ENCODE measurements at places on chromosomes 5 and 9.

- no peak for DNase-seq
Observed at GRCh38 chr9:130735566-130735965, 42.0 kb downstream of the EXOSC2 start.

GRCh38 chr5:148376198-148376597, 7.6 kb upstream of the FBXO38 start:
- no peak for DNase-seq

GRCh38 chr9:79346350-79347020, 225.3 kb upstream of the TLE4 start:
- DNase-seq: no peak

DNA sequence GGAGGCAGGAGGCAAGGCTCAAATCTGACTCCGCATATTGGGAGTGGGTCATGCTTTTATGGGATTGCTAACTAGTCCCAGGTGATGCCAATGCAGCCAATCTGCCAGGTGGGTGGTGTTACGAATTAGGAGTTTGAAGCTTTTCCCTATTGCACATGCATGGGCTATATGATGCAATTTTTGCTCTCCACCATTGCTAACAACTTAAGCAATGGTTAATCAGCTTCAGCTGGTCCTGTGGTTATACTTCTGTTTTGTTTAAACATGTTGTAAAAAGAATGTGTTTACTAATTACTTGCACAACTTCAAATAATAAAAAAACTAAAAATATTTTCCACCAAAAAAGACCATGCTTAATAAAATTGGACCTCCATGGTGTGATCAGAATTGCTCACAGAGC, 55.7 kb downstream of the SHC3 start:
- no peak for DNase-seq

DNA sequence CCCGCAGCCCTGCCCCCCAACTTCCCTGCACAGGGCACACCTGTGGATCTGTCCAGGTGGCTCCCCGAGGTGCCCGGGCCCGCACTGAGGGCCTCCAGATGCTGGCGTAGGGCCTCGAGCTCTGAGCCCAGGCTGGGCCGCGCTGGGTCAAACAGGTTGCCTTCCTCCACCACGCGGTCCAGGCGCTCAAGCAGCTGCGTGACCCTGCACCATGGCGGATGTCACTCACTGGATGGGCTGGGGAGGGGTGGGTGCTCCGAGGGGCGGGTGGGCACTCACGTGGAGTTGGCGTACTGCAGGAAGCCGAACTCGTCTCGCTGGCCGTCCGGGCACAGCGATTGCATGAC, 5.4 kb downstream of the ABCA2 start:
- no peak for DNase-seq

DNA sequence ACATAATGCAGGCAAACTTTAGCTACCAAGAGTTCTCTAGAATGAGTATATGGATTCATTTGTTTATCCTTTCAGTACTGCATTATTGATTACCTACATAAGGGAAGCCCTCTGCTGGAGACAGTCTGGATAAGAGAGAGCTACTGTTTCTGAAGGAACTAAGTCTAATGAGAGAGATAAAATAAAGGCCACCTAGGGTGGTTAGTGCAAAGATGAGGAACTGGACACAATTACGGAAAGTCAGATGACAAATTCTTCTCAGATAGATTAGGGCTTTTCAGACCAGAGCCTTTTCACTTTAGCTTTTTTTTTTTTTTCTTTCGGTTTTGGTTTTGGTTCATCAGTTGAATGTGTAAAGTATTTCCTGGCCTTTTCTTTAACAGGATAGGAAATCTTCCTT, 31.3 kb downstream of the ISOC1 start:
- no peak for DNase-seq

DNA sequence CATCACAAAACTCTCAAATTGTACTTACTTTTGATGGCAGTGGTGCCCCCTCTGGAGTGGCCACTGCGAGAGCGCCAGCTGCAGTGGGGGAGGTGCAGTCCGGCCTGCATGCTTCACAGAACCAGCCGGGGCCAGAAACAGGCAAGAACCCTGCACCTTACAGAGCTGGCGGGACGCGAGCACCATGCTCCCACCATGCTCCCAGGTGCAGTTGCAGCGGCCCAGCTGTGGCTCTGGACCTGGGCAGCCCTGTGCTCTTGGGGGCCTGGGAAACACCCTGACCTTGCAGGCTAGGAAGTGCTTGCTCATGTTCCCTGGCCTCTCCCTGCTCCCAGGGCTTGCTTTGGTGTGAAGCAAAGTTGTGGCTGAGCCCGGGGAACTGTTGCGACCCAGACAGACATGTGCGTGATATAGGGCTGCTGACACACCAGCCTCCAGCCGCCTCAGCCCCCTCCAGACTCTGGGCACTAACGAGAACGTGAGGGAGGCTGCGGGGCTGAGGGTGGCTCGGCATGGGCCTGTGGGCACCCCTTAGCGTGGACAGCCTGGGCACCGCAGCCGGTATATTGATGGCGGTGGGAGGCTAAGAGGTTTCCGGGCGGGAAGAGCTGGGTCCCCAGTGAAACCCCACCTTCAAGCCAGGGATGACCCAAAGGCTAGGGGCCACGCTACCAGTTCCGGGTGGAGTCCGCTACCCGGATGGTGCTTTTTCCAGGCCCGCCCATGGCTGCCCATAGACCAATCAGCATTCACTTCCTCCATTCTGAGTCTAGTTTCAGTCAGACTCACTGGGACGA, 1809.9 kb upstream of the ACO1 start:
- DNase-seq: no peak

- DNase-seq: no peak
Observed at GRCh38 chr5:149323210-149323609, 22.1 kb upstream of the GRPEL2 start.

- DNase-seq: no peak
Observed at GRCh38 chr9:121785673-121786542, 134.5 kb downstream of the DAB2IP start.

DNA sequence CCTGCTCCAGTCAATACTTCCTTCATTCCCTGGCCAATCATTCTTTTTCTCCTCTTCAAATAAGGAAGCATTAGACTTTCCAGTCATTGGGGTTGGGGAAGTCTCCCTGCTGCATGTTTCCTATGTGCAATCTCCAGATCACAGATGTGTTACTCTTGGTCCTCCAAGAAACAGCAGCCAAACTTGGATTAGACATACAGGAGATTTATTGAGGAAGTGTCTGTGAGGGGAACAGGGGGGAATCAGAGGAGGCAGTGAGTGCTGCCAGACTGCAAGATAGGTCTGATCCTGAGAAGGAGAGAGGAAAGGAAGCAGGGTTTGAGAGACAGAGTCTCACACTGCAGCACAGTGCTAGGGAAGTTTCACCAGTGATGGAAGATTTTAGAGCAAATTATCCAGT, 40.6 kb upstream of the SLIT3 start:
- no peak for DNase-seq

DNA sequence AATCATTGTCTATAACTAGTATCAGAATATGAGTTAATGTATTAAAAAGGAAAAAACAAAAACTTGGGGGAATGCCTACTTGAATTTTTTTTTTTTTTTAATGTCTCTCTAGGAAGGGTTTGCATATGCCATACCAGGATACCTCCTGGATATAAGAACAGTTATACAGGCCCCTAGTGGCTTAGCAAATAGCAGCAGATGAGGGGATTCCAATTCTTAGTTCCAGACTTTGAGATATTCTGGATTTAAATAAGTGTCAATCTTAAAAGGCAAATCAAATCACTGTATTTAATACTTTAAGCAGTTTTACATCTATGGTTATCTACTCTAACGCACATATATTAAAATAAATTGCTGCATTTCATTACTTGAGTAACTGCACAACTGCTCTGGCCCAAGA, 1055.5 kb upstream of the DMAC1 start:
- DNase-seq: peak; percentile 67

DNA sequence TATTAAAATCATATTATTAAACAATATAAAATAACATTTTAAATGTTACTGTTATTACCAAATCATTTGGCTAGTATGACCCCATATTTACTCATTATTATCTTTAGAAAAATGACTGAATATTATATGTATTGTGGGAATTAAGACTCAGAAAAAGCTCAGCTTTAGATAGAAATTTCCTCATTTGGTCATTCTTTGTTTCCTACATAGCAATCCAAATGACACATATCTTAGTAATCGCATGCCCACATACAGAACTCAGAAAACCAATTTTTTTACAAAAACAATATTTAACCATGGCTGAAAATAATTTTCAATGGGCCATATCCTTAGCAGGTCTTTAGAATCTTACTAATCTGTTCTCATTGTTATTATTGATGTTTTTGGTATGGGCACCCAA, 53.8 kb upstream of the TSLP start:
- no peak for DNase-seq

DNA sequence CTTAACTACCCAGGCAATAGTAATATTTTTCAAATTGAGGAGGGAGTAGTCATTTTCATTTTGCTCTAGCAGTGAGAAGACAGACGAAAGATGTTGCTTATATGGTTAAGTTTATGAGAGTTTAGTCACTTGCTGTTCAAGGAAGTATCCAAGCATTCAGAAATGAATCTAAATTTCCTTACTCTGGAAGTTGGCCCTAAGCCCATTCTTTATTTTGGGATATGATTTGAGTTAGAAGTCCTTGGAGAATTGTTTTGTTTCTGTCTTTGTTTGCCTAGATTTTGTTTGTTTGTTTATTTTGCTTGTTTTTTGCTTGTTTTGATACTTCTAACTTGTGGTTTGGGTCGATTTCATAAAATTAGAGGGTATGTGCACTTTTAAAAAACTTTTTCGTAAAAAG, 146.4 kb upstream of the FGF10 start:
- DNase-seq: no peak

DNA sequence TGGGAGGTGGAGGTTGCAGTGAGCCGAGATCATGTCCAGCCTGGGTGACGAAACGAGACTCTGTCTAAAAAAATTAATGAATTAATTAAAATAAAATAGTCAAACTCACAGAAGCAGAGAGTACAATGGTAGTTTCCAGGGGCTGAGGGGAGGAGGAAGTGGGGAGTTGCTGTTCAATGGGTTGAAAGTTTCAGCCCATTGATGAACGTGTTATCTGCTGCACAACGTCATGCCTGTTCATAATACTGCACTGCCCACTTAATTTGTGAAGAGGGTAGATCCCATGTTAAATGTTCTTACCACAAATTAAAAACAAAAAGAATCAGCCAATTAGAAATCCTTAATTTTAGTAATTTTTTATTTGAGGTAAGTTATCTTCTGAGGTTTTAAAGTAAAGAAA, 16.4 kb upstream of the RUFY1 start:
- DNase-seq: no peak

- no peak for DNase-seq
Observed at GRCh38 chr9:138053996-138054752, 176.6 kb downstream of the CACNA1B start.

DNA sequence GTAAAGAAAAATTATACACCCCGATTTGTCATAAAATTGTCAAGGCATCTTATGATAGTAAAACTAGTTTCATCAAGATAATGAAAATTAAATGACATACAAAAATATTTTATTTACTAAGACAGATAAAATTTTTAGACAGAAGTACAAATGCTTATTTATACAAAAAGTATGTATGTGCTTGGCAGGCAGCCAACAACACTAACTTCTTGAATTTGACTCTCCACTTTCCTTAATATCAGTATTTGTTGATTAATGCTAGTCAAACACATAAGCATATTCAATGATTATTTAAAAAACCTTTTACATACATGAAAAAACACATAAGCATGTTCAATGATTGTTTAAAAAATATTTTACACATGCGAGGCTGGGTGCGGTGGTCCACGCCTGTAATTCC, 1079.9 kb upstream of the CDH6 start:
- DNase-seq: no peak

- DNase-seq: no peak
Observed at GRCh38 chr5:138692370-138692769, 60.9 kb upstream of the CTNNA1 start.

DNA sequence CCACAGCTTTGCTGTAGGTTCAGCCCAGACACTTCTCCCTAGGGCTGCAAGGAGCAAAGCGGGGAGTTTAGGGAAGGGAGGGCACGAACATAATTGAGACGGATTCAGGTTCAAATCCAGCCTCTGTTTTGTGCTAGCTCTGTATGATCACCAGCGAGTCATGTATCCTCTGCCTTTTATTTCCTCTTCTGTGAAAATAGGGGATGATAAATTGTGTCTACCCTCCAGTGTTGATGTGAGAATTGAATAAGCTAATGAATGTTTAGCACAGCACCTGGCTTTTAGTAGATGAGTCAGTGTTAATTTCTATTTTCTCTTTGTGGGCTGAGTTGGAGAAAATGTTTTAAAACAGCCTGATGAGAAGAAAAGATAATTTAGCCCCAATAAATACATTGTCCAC, 6.2 kb downstream of the MLANA start:
- no peak for DNase-seq

GRCh38 chr5:2187687-2188086, 305.0 kb upstream of the IRX4 start:
- DNase-seq: no peak

DNA sequence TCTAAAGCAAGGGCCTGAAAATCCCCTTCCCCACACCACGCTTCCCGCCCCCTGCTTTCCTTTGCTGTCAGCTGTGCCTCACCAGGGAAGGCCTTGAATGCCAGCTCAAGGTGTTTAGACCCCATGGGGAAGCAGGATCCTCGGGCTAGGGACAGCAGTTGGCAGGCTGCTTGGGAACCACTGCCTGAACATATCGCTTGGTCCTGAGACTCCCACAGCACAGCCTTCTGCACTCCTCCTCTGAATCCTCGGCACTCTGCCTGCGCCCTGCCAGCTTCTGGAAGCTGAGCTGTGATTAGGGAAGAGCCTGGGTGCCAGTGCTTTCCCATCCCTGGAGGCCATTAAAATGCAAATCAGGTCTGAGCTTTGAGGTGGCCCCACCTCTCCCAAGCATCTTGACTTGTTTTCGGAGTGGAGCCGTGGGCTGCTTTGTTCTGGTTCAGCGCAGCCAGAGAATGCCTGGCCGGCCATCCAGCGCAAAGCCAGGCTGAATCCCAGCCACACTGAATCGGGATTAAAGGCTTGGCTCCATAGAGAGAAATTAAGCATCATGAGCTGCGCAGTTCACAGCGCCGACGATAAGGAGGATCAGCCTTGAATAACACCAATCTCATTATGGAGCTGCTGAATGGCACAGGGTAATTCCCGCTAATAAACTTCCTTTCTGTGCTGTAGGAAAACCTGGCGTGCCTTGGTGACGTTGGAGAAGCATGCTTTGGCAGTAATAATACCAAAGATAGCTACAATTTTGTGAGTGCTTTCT, 40.0 kb downstream of the AMBP start:
- DNase-seq: no peak

- no peak for DNase-seq
Observed at GRCh38 chr9:127566351-127567001, 45.6 kb upstream of the STXBP1 start.

- no peak for DNase-seq
Observed at GRCh38 chr9:15086778-15087324, 176.6 kb upstream of the FREM1 start.

- no peak for DNase-seq
Observed at GRCh38 chr9:81183761-81184160, 505.6 kb downstream of the TLE1 start.

- DNase-seq: no peak
Observed at GRCh38 chr5:102421647-102422046, 77.2 kb downstream of the SLCO6A1 start.

GRCh38 chr5:143271431-143271830, 132.1 kb downstream of the NR3C1 start:
- no peak for DNase-seq
